ENCODE measurements at places on chromosomes 1 and 21.

DNA sequence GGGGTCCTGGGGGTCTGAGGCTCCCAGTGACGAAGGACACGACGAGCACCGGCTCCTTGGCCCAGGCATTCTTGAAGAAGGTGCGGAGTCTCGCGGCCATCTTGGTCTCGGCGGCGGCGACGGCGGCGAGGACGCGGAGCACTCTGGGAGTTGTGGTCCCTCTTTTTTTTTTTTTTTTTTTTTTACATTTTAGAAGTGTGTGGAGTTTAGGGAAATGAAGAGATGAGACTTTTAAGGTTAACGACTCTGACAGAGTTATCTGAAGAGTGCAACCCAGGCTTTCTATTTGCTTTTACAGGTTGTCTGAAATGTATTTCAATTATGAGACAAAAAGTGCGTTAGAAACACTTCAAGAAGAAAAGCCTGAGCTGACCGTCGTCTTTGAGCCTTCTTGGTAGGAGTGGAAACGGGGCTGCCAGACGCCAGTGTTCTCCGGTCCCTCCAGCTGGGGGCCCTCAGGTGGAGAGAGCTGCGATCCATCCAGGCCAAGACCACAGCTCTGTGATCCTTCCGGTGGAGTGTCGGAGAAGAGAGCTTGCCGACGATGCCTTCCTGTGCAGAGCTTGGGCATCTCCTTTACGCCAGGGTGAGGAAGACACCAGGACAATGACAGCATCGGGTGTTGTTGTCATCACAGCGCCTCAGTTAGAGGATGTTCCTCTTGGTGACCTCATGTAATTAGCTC, 9.7 kb downstream of the OR2B11 start:
- H3K4me3 ChIP-seq = peak overlapping the region; percentile 0
- H3K36me3 ChIP-seq = no peaks in the 10 kb centered on the region
- no peaks in the 10 kb centered on the region for H3K4me1 ChIP-seq
- H3K27ac ChIP-seq = no peak overlapping the region

GRCh38 chr1:197374428-197374827, 106.4 kb downstream of the CRB1 start:
- H3K36me3 ChIP-seq = no peaks in the 10 kb centered on the region
- no peaks in the 10 kb centered on the region for H3K4me1 ChIP-seq

DNA sequence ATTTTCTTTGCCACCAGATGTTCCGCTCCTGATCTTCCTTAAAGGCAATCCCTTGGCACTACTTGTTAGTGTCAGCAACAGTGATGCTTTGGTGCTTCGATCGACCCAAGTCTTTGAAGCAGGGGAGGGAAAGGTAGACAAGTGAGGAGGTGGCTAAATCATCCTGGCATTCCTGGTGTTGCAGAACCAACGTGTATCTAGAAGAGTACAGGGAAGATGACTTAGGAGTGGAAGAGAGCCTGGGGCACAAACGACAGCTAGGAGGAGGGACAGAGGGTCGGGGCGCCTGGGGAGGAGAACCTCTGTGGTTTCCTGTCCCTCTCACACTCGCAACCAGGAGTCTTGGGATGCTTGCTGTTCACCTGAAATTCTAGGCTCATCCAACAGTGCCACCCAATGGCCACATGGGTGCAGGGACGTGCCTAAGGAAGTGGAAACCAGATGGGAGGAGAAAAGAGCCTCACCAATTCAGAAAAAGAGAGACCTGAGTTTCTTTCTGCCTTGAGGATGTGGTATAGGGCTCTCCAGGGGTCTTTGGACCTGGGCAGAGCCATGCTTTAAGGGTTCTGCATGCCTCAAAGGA, 9.5 kb upstream of the KCNA2 start:
- DNase-seq = no peak
- H3K36me3 ChIP-seq = no peaks in the 10 kb centered on the region
- no peak overlapping the region for H3K4me3 ChIP-seq
- no peak overlapping the region for H3K27ac ChIP-seq
- peaks cover 2% of the 10 kb centered on the region for H3K27me3 ChIP-seq

DNA sequence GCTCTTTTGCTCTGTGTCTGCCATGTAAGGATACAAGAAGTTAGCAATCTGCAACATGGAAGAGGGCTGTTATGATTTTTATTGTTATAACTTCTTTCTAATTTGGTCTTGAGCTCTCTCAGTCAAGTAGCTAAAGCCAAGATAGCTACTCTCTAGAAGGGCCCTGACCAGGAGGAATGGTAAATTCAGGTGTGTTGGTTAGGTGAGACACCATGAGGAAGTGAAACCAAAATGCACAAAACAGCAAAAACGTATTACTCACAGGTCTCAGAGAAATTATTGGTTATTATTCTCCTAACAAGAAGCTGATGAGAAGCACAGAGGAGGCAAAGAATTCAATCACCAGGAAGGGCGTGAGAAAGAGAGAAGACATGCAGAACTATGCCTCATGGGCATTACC, 51.8 kb upstream of the INSL5 start:
- no peaks in the 10 kb centered on the region for H3K4me1 ChIP-seq
- DNase-seq = no peak
- no peaks in the 10 kb centered on the region for H3K27me3 ChIP-seq
- no peak overlapping the region for H3K27ac ChIP-seq

DNA sequence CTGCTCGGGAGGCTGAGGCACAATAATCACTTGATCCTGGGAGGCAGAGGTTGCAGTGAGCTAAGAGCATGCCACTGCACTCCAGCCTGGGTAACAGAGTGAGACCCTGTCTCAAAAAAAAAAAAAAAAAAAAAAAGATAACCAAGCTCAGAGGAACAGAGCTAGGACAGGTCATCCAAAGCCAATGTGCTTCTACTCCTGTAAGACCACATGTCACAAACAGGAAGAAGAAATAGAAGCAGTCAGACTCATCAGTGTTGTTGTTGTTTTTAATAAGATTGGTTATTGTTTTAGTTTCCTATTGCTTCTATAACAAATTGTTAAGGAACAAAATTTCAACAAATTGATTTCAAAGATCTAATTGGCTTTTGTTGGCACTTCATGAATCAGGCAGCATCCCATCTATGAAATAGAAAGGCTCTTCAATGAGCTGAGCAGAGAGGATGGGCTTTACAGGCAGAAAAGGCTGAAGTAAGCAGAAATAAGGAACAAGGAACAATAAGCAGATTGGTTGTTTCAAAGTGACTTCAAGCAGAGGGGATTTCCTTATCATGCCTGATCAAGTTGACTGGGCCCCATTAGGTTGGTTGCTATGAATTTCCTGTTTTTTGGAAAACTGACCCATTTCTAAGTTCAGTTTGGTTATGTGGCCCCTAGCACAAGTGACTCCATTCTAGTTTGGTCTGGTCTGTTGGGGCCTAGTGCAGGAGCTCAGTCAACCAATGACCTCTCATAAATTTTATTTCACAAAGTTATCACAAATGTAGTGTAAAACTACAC, 6.0 kb upstream of the AKNAD1 start:
- H3K27me3 ChIP-seq = no peaks in the 10 kb centered on the region
- DNase-seq = no peak
- H3K27ac ChIP-seq = no peak overlapping the region
- no peak overlapping the region for H3K4me3 ChIP-seq
- no peaks in the 10 kb centered on the region for H3K4me1 ChIP-seq

DNA sequence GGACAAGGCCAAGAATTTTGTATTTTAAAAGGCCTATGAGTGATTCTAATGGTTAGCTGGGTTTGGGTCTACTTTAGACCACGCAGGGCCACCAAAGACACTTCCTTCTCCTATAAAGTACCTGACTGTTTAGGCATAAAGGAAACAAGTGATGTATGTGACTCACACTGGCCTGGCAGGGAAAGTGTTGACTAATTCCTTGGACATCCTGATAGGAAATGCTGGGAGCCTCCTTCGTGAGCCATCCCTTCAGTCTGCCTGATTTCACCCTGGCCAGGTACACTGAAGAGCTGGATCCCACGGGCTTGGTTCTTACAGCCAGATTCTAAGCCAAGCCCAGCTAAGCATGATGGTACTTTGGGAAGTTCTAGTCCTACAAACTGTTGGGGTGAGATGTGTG, 100.5 kb upstream of the HMGB4 start:
- no peaks in the 10 kb centered on the region for H3K4me1 ChIP-seq
- H3K36me3 ChIP-seq = no peaks in the 10 kb centered on the region
- DNase-seq = no peak
- H3K4me3 ChIP-seq = no peak overlapping the region
- no peak overlapping the region for H3K27ac ChIP-seq
- H3K27me3 ChIP-seq = no peaks in the 10 kb centered on the region

DNA sequence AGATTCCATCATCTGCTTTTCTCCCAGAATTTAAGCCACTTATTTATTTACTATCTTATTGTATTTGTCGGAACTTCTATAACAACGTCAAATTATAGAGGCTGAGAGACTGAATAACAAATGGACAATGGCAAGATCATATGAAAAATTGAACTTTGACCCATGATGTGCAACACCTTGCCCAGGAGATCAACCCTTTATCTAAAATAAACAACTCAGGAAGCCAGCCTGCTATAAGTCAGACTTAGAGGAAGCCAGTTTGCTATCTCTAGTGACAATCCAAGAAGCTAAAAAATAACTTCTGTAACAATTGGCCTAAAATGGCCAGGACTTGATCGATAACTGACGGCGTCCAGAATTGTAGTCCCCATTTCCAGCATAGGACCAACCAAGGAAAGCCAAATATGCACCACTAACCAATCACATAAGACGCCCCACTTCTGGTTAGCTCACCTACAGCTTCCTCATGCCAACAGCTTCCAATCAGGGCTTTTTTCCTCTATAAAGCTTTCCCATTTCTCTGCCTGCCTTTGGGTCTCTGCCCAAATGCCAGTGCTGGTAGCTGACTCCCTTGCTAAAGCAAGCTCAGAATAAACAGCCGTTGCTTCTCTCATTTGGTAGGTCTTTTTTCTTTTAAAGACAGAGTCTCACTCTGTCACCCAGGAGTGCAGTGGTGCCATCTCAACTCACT, 28.5 kb downstream of the ANP32E start:
- H3K36me3 ChIP-seq = no peaks in the 10 kb centered on the region
- H3K27ac ChIP-seq = no peak overlapping the region
- no peak for DNase-seq
- no peaks in the 10 kb centered on the region for H3K27me3 ChIP-seq
- H3K4me3 ChIP-seq = no peak overlapping the region

- no peak for DNase-seq
- H3K4me3 ChIP-seq = no peak overlapping the region
- no peaks in the 10 kb centered on the region for H3K4me1 ChIP-seq
- H3K27ac ChIP-seq = no peak overlapping the region
Observed at GRCh38 chr21:33198346-33199099, 31.2 kb upstream of the IFNAR2 start.

DNA sequence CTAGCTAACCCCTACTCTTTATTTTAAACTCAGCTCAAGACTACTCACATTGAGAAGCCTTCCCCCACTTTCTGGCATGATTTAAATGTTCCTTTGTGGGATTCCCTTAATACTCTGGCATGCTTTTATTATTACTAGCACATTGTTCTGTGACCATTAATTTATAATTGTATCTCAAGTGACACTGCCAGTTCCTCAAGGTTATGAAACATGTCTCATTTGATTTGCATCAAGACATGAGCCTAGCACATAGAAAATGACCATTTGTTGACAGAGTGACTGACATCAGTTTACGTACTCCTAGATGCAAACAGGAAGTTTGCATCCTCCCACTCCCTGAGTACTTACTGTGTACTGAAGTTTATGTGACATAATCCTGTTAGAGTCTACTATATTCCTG, 15.2 kb downstream of the RGS4 start:
- H3K27me3 ChIP-seq = no peaks in the 10 kb centered on the region
- no peak for DNase-seq
- H3K36me3 ChIP-seq = no peaks in the 10 kb centered on the region
- H3K27ac ChIP-seq = no peak overlapping the region
- H3K4me3 ChIP-seq = no peak overlapping the region
- no peaks in the 10 kb centered on the region for H3K4me1 ChIP-seq

GRCh38 chr1:69494221-69494620, 73.5 kb upstream of the LRRC7 start:
- no peak overlapping the region for H3K27ac ChIP-seq
- no peak overlapping the region for H3K4me3 ChIP-seq
- H3K27me3 ChIP-seq = no peaks in the 10 kb centered on the region
- no peaks in the 10 kb centered on the region for H3K4me1 ChIP-seq

- no peak overlapping the region for H3K4me3 ChIP-seq
- H3K27ac ChIP-seq = no peak overlapping the region
- DNase-seq = no peak
Observed at GRCh38 chr1:54237586-54237985, 37.6 kb downstream of the MRPL37 start.

- no peaks in the 10 kb centered on the region for H3K4me1 ChIP-seq
- no peak overlapping the region for H3K27ac ChIP-seq
- H3K4me3 ChIP-seq = no peak overlapping the region
- DNase-seq = no peak
- H3K27me3 ChIP-seq = no peaks in the 10 kb centered on the region
Observed at GRCh38 chr1:234102583-234102982, 198.1 kb downstream of the SLC35F3 start.

- no peaks in the 10 kb centered on the region for H3K27me3 ChIP-seq
- H3K36me3 ChIP-seq = no peaks in the 10 kb centered on the region
- H3K4me3 ChIP-seq = no peak overlapping the region
- no peak overlapping the region for H3K27ac ChIP-seq
- no peak for DNase-seq
Observed at GRCh38 chr1:183864611-183865010, 59.7 kb downstream of the RGL1 start.

GRCh38 chr1:167294528-167294927, 73.8 kb downstream of the POU2F1 start:
- DNase-seq = no peak
- H3K27ac ChIP-seq = no peak overlapping the region
- no peak overlapping the region for H3K4me3 ChIP-seq
- no peaks in the 10 kb centered on the region for H3K4me1 ChIP-seq

DNA sequence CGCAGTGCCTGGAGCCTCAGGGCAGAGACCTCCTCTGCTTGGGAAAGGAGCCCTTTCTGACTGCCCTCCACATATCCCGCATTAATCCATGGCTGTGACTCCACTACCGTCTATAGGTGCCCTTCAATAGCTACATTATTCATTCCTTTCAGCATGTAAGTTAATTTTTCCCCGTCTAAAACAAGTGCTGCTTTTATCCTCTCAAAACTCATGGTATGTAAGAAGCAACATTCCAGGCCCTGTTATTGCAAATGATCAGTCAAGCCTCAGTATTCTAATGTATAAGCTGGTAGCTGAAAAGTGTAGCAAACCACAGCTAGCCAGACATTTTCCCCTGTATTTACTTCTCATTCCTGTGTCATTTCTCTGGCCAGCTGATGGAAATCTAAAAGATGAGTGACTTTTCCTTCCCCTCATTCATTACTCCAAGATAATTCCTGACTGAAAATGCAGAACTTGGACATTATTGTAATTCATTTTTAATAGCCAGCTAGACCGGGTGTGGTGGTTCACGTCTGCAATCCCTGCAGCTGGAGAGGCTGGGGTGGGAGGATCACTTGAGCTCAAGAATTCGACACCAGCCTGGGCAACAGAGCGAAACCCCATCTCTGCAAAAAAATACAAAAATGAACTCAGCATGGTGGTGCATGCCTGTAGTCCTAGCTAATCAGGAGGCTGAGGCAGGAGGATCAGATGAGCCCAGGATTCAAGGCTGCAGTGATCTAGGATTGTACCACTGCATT, 88.5 kb upstream of the SOD1 start:
- H3K4me1 ChIP-seq = no peaks in the 10 kb centered on the region
- H3K27ac ChIP-seq = no peak overlapping the region
- no peak for DNase-seq
- no peak overlapping the region for H3K4me3 ChIP-seq
- H3K27me3 ChIP-seq = no peaks in the 10 kb centered on the region

- peaks cover 3% of the 10 kb centered on the region for H3K36me3 ChIP-seq
- DNase-seq = no peak
- no peaks in the 10 kb centered on the region for H3K4me1 ChIP-seq
- no peak overlapping the region for H3K4me3 ChIP-seq
- H3K27ac ChIP-seq = no peak overlapping the region
- no peaks in the 10 kb centered on the region for H3K27me3 ChIP-seq
Observed at GRCh38 chr1:160124705-160125478, 9.3 kb downstream of the ATP1A2 start.
